Smooth muscle cell of the coronary artery (primary cell): ENCODE measurements at places on chromosomes 6 and 20. TPM values are rescaled to one million over a fixed set of nuclear protein-coding genes. Genes with fewer than 3 reads are reported as not detected.

Gene TFEB
- total RNA-seq: 2.6 and 6.3 TPM in 2 replicates

Gene GMEB2
- total RNA-seq: 5.6 and 6.8 TPM in 2 replicates

Gene CRISP3
- not detected in 2 replicates for total RNA-seq

Gene LY6G5C
- total RNA-seq: 0.15 TPM in 1 of 2 replicates, not detected in the other

Gene DOK5
- total RNA-seq: 21.9 and 28.4 TPM in 2 replicates

Gene PKIB
- total RNA-seq: 0.45 and 1.4 TPM in 2 replicates

Gene CASP8AP2
- total RNA-seq: 8.4 and 10.2 TPM in 2 replicates

Gene TRIM15
- total RNA-seq: not detected in 2 replicates

Gene ANKEF1
- 0.30 and 1.2 TPM in 2 replicates for total RNA-seq

Gene BMP2
- 3.8 and 5.0 TPM in 2 replicates for total RNA-seq

Gene ESF1
- total RNA-seq: 11.3 and 37.3 TPM in 2 replicates

Gene CEBPB
- 29.7 and 42.6 TPM in 2 replicates for total RNA-seq

Gene EYA2
- 0.15 and 0.70 TPM in 2 replicates for total RNA-seq

Gene DEFB124
- total RNA-seq: not detected in 2 replicates

Gene C20orf202
- total RNA-seq: not detected in 2 replicates

Gene COX4I2
- total RNA-seq: 0.08 TPM in 1 of 2 replicates, not detected in the other

Gene SEMG1
- total RNA-seq: not detected in 2 replicates
